ENCODE measurements at places on chromosomes 6 and 20.

GRCh38 chr6:169427856-169428255 lies 174.2 kb upstream of the THBS2 start:
- no peak for DNase-seq

DNA sequence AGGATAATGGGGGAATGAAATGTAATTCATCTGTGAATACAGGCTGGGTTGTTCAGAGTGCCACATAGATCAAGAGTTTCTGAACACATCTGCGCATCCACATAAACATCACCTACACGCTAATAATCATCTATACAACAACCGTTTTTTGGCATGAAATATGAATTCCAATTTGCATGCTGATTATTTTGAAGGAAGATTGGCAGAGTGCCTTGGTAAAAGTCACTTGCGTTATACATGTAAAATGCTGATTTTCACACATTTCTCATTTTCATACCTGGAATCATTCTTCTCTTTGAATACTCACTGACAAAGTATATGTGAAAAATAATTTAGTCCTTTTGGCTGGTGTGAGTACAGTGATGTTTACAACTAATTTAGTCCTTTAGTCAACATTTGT lies 17.7 kb downstream of the COL9A1 start:
- DNase-seq = no peak

DNA sequence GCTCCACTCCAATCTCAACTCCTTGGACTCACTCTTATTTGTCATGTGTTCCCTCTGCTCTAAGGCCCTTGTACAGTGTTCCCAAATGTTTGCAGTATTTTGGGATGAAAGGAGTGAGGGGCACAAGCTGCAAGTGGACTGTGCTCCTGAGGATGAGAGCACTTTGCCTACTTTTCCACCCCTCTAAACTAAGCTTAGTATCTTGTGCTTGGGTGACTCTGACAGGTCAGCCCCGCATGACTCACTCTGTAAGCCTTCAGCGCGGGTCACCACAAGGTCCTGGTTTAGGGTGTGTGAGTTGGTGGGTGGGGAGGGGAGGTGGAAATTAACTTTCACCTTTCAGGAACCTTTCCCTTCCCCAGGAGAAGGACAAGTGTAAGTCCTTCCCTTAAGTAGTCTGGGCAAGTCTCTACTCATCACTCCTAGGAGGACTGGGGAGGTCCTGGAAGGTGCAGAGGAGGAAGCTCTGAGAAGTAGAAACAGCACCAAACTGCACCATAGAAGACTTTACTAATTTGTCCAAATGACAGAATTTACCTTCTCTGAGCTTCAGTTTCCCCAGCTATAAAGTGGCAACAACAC lies 68.8 kb upstream of the EPB41L1 start:
- no peak for DNase-seq

DNA sequence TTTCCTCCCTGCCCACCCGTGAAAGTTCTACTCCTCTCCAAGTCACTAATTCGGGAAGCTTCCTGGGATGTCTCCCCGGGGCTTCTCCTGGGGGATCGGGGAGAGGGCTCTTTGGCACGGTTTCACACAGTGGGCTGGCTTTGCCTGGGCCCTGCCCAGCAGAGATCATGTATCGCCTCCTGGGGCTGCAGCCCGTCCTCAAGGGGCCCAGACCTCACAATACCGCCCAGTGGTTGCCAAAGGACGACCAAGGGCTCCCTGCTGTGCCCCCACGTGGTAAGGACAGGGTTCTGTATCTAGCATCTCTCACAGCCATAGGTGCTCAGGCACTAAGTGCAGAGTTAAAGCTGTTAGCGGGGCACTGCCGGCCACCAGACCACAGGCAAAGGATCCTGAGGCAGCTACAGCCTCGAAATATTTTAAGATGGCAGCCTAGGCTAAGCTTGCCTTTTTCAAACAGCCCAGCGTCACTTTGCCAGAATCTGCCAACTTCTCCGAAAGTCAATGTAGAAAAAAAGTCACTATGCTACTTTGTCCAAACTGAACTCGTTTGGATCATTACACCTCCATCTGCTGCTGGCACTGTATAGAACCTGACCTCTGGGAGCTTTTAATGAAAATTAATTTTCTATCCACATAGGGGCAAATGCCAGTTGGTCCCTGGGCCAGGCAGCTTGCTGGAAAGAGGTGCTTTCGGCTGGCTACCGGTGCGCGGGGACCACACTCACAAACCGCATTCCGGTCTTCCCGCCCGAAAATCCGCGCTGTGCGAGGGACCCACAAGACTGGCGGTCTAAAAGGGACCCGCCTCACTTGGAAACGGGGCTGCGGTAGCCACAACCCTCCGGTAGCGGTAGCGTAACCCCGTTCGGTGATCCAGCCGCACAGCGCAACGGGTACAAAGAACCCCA lies 1.3 kb upstream of the NNAT start:
- DNase-seq = no peak

- DNase-seq = no peak
These were observed 311.0 kb upstream of the RGS17 start for GRCh38 chr6:153442096-153442495.

DNA sequence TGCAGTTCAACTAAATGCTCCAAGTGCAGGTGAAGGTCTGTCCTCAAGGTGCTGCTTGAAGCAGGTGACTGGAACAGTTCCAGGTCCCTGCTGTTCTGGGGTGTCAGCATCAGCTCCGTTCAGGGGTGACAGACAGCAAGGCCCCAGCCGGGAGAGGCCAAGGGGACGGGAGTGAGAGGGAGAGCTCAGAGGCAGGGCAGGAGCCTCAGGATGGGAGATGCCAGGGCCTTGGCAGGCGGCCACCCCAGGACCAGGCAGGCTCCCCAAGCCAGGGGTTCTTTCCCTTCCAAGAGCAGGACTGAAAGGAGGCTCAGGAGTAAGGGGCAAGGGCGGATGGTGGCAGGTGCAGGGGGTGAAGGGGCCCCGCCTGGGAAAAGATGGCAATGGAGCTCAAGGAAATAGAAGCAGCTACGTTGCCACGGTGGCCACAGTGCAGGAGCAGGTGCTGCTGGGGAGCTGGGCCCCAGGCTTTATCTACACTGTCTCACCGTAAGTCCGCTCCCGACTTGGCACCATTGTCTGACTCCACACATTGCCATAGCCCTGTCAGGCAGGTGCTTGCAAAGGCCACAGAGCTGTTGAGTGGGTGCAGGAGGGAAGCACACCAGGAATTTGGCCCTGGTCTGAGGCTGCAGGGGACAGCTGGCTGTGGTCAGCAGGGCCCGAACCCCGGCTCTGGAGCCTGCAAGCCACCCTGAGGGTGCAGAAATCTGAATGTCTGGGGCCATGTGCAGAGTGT lies 43.1 kb downstream of the ERMARD start:
- DNase-seq = no peak

DNA sequence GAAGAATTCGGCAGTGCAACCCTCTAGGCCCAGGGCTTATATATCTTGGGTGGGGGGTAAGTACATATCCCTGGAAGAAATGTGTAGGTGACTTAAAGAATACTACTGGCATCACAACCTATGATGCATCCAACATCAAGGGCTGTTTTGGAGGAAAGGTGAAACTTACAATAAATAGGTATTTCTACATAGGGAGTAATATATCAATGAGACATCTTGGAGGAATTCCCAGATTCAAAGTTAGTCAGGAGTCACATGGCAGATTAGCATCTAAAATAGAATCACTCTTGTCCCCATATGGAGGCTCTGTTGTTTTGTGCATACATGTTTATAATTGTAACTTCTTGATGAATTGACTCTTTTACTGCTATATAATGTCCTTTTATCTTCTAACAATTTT lies 375.5 kb downstream of the PAX1 start:
- DNase-seq = no peak

GRCh38 chr6:108627692-108628550 lies 67.2 kb downstream of the FOXO3 start:
- DNase-seq = no peak

DNA sequence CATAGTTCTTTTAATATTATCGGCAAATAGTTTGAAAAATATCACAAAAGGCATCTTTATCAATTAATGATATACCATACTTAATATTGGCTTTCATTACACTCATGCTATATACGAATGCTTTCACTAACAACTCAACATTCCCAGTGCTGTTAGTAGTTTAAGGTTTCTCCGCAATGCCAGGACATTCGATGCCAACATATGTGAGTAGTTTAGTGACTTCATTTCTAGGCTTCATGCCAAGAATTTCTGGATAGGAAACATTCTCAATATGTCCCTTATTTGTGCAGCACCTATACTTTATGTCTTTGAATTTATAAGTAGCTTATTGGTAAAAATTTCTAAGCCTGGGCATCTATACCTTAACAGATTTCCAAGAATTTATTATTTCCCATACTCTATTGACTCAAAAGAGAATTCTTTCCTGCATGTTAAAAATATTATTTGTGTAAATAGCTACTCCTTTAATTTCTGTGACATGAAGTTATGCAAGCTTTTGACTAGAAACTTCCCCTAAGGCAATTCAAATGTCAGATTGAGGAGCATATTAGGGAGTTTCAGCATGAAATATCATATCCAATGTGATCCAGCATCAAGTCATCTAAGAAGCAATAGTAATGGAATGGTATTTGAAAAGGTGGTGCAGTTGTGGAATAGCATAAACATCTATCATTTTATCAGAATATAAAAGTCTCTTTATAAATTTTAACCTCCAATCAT lies 236.0 kb upstream of the STXBP5 start:
- DNase-seq = no peak

- DNase-seq = no peak
These were observed 30.9 kb upstream of the NEDD9 start for GRCh38 chr6:11263291-11263775.

GRCh38 chr6:100322886-100323285 lies 141.8 kb downstream of the SIM1 start:
- no peak for DNase-seq

DNA sequence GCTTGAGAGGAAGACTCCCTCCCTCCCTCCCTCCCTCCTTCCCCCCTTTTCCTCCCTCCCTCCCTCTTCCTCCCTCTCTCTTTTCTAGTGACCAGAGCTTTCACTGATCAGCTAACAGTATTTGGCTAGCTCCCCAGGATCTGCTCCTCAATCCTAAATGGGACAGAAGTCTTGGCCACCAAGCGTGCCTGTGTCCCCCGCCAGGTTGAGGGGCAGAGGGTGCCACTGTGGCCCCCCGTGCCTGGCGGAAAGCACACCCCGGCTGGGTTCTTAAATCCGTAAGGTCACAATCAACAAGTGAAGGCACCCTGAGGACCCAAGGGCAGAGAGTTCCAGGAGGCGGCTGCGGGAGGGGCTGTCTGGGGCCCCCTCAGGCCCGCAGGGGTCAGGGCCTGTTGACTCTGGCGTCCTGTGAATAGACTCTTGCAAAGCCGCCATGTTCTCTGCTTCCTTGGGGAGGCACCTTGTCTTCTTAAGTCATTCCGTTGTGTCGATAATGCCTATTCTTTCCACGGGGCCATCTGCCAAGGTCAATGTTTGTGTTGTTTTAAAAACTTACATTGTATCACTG lies 38.9 kb upstream of the STX16 start:
- DNase-seq = no peak

GRCh38 chr6:159836718-159837490 lies 36.8 kb downstream of the PNLDC1 start:
- no peak for DNase-seq

DNA sequence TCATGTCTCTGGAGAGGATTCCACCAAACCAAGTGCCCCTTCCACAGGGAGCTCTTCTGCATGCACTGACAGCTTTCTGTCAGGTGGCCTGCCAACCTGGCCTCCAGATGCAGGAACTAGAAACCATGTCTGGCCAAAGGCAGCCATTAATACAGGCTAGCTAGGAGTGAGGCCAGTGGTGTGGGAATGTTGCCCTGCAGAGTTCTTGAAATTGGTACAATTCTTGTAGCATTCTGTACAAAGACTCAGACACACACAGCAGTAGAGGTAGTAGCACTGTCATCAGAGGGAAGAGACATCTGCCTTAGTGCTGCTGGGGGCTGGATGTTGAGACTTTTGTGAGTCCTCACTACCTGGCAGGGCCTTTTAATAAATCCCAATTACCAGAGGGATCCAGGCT lies 48.8 kb downstream of the RNF24 start:
- no peak for DNase-seq

DNA sequence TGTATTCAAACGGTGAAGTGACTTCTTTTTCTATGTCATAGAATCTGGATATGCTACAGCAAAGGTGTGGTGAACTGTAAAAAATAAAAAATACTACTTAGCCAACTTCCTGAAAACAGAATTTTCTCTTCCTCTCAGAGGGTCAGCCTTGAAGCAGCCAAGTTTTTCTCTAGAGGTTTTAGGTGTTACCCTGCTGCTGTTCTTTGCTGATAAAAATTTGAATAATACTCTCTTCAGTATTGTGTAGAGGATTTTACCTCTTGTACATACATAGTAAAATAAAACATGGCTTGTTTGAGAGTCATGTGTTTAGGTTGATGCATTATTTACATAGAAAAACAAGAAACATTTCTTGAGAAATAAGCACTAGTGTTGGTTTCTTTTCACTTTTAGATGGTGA lies 458.4 kb downstream of the TBC1D32 start:
- DNase-seq = no peak

- DNase-seq = no peak
These were observed at the start of gene ADA for GRCh38 chr20:44651684-44652423. TSS of gene ADA (minus strand) at chr20:44651699. CDS start at chr20:44651607, 92 bp downstream.

DNA sequence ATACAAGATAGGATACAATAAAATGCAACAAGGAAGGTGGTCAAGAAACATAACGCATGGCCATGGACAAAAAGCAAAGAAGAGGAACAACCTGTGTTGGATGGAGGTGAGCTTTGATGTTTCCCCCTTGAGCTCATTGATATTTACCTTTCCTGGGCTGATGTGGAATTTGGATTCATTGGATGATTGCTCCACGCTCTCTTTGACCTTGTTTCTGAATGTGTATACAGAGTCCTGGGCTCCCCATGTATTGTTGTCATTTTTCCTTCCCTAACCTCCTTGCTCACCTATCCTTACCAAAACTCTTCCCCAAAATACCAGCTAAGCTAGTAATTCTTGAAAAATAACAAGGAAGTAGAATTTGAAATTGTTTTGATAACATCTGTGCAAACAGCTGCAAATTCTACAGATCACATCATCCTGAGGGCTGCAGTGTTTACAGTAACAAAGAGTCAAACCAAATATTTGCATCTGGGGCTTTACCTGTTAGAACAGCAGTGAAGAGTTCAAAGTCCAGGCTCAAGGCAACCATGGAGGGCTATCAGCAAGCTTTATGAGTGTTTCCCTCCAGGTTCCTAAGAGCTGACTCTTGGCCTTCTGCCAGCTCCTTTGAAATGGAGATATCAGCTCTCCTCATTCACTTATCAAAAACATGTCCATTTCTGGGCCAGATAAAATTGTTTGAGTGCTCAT lies 214.3 kb upstream of the MARCKS start:
- peak; percentile 40 for DNase-seq

GRCh38 chr6:156167016-156167624 lies 610.1 kb upstream of the ARID1B start:
- no peak for DNase-seq

- DNase-seq = no peak
These were observed 31.5 kb upstream of the EDN1 start for GRCh38 chr6:12258591-12259075.

DNA sequence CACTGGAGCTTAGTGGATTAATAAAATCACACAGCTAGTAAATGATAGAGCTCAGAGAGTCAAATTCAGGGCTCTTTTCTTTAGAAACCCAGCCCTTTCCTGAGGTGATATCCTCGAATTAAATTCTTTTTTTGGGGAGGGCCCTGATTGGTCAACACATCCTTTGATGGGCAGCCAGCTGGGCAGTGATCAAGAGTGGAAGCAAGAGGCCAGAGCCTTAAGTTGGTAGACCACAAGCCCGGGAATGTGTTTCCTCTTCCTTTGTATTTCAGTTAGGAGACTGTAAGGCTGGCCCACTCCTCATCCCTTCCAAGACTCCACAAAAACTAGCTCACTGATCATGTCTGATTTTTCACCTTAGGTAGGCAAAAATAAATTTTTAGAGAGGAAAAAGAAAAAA lies 640.5 kb downstream of the DHX35 start:
- DNase-seq = no peak

- no peak for DNase-seq
These were observed 156.6 kb upstream of the HCRTR2 start for GRCh38 chr6:55017555-55018300.
